ENCODE measurements at places on chromosomes 6 and 20.

- no peak for DNase-seq
These were observed 2.8 kb upstream of the TSPYL4 start for GRCh38 chr6:116256694-116257093.

GRCh38 chr6:24935366-24936152, at the start of gene RIPOR2:
Gene RIPOR2, minus strand, starts transcription at chr6:24935960. Its CDS starts 62 bp downstream, at chr6:24935898.
- DNase-seq = peak; percentile 24

GRCh38 chr6:145267076-145267867, 468.0 kb downstream of the EPM2A start:
- DNase-seq = no peak

DNA sequence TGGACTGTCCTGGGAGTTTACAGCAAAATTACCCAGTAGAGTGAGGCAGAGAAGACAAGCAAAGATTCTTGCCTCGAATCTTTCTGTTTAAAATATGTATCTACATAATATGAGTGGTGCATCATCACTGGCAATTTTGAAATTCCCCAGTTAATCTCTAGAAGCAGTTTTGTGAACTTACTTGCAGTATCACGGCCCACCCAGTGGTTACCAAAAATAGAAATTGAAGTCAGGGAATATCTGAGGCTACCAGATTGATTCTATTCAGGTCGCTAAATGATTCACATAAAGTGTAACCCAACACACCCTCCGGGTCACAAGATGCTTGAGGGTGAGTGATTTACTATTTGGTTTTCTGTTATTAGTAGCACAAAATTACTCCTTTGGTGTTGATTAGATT, 111.9 kb downstream of the PPP1R14C start:
- DNase-seq = no peak

DNA sequence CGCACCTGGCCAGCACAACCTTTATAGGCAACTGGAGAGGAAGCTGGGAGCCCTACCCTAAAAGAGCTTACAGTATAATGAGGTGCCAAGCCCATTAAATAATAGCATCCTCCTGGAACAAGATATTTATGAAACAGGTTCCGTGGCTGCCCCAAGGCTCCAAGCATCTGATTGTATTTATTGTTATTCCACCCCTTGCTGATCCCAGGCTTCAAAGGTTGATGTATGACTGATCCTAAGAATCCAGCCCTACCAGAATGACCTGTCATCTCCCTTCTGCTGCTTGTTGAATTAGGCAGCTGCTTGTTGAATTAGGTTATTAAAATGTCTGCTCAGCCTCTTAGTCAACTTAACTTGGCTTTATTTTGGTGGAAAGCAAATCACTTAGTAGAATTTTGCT, 35.2 kb upstream of the SASH1 start:
- DNase-seq = no peak

- DNase-seq = no peak
These were observed 27.8 kb upstream of the SRPK1 start for GRCh38 chr6:35948725-35949124.

GRCh38 chr20:16158090-16158975, 414.9 kb downstream of the KIF16B start:
- no peak for DNase-seq

- no peak for DNase-seq
These were observed 19.1 kb upstream of the TMEM217 start for GRCh38 chr6:37277001-37277409.

GRCh38 chr6:56040889-56041301, 165.5 kb upstream of the BMP5 start:
- DNase-seq = no peak

- no peak for DNase-seq
These were observed 57.8 kb upstream of the TAB2 start for GRCh38 chr6:149259753-149260152.

DNA sequence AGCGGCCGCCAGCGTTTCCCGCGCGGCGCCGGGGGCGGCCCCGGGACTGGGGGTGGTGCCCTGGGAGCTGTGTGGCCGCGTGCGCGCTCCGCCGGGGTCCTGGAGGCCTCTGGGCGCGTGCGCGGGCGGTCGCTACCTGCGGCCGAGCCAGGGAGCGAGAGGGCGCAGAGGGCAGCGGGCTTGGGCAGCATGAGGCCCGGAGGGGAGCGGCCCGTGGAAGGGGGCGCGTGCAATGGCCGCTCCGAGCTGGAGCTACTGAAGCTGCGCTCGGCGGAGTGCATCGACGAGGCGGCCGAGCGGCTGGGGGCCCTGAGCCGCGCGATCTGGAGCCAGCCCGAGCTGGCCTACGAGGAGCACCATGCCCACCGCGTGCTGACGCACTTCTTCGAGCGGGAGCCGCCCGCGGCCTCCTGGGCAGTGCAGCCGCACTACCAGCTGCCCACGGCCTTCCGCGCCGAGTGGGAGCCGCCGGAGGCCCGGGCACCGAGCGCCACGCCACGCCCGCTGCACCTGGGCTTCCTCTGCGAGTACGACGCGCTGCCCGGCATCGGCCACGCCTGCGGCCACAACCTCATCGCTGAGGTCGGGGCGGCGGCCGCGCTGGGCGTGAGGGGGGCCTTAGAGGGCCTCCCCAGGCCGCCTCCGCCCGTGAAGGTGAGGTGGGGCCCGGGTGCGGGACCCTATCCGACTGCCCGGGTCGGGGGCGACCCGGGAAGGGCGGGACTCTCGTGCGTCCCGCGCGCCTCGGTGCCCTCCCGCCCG, at the start of gene PM20D2:
TSS of gene PM20D2 (plus strand) at position 100 of the 762 bp plus-strand sequence. CDS start at position 190, 90 bp downstream.
- DNase-seq = peak; percentile 78

DNA sequence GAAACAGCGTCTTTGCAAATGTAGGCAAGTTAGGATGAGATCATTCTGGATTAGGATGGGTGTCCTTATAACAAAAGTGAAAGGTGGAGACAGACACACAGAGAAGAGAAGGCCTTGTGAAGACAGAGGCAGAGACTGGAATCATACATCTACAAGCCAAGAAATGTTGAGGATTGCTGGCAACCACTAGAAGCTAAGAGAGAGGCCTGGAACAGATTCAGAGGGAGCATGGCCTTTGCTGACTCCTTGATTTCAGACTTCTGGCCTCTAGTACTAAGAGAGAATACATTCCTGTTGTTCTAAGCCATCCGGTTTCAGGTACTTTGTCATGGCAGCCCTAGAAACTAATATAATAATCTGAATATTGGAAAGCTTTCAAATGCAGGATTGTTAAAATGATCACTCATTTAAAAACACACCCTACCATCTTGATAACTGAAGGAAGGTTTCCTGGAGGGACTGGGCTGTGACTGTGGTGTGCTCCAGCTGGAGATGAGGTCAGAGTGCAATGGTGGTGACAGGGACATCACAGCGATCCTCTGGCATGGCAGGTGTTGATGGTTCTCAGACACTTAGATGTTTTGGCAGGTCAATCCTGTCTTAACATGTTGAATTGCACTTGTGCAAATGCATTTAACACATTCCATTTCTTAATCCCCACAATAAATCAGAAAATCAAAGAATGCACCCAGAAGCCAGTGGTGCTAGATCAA, 25.1 kb downstream of the CD83 start:
- DNase-seq = no peak

Measured in left cardiac atrium (tissue), 4 donors.